Gastrocnemius medialis (tissue), 4 donors: ENCODE measurements at places on chromosomes 5 and 9.

- no peak for DNase-seq
Measured at GRCh38 chr5:122940890-122941289, 95.5 kb downstream of the SNX24 start.

GRCh38 chr5:95949810-95950209 is 11.8 kb downstream of the ELL2 start:
- DNase-seq = no peak

- DNase-seq = no peak
Measured at GRCh38 chr9:130542457-130543228, 36.7 kb upstream of the FUBP3 start.

GRCh38 chr9:116605904-116606341 is 81.2 kb upstream of the TRIM32 start:
- no peak for DNase-seq

- DNase-seq = no peak
Measured at GRCh38 chr5:11329679-11330078, 568.6 kb upstream of the DAP start.

- no peak for DNase-seq
Measured at GRCh38 chr5:18203296-18203695, 569.0 kb downstream of the TAF11L14 start.

- no peak for DNase-seq
Measured at GRCh38 chr9:136312436-136312835, 8.5 kb upstream of the CCDC187 start.

- peak; percentile 67 for DNase-seq
Measured at GRCh38 chr5:160269017-160269416, 39.7 kb downstream of the FABP6 start.

DNA sequence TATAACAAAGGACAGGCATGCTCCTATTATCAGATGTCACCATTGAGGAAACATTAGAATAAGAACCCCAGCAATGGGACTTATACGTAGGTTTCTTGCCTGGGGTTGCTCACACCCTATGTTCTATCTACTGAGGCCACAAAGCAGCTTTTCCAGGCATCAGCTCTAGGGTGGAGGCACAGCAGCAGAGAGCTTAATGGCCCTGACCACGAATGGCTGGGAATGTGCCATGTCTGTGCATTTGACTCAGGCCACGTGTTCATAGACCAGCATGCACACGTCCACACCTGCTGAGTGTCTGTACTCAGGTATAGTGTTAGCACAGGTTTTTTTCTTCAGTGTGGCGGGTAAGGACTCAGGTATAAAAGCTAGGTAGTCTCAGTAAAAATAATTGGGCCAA is 129.4 kb downstream of the AOPEP start:
- DNase-seq = no peak

- no peak for DNase-seq
Measured at GRCh38 chr5:163619951-163620350, 114.5 kb downstream of the MAT2B start.

GRCh38 chr9:324971-325370 is 110.3 kb downstream of the DOCK8 start:
- no peak for DNase-seq

- DNase-seq = no peak
Measured at GRCh38 chr9:115596021-115596745, 478.2 kb upstream of the TNC start.

GRCh38 chr9:95438561-95439357 is 78.0 kb downstream of the PTCH1 start:
- DNase-seq = no peak

DNA sequence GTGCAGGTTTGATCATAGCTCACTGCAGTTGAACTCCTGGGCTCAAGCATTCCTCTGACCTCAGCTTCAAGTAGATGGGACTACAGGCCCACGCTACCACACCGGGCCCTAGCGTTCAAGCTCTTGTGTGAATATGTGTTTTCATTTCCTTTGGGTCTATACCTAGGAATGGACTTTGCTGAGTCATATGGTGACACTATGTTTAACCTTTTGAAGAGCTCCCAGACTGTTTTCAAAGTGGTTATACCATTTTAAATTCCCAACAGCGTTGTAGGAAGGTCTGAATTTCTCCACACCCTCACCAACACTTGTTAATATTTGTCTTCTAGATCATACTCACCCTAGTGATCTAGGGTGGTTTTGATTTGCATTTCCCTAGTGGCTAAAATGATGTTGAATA is 33.5 kb downstream of the FAF2 start:
- DNase-seq = no peak

DNA sequence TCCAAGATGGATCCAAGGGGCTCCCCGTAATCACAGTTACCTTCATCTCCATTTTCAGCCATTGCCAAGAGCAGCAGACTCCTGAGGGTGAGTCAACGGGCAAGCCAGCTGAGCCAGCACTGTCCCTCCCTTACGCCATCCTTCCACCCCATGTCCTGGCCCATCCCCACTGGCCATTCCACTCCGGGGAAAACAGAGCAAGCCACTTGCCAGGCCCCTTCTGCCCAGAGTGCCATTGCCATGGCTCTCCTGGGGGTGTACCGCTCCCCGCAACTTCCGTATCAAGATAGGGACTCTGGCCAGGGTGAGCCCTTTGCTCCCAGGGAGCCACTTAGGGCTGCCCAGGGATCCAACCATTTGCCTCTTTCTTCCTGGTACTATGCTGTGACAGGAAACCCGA is 48.9 kb upstream of the CDKN2AIPNL start:
- DNase-seq = no peak

DNA sequence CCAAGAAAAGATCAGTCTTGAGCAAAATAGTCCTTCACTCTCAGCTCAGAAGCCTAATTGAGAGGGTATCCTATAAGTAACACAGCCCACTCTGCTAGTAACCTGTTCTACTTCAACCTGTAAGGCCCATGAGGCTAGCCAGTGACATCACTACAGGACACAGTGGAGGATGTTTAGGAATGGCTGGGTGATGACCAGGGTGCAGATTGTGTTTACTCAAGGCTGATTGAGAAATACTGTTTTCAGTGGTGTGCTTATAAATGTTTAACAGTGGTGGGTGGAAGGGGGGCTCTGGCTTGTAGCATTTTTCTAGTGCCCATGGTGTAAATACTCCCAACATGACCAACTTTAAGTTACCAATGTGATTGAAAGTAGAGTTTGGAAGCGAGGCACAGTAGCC is 159.8 kb upstream of the CCDC152 start:
- no peak for DNase-seq

DNA sequence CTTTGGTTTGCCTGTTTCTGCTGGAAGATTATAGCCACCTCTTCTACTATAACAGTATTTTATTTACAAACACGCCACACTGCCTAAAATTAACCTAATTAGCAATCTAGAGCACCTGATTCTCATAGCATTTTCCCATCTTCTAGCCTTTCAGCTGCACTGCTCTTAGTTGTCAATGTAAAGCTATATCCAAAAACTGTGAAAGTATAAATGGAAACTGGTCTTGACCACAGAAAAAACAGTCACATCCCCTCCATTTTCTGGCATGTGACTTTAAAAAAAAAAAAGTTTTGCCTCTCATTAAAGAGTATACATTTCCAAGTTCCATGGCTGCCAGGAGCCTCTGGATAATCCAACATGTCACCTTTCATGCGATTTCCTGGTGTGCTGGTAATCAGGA is 287.8 kb downstream of the DTWD2 start:
- no peak for DNase-seq

DNA sequence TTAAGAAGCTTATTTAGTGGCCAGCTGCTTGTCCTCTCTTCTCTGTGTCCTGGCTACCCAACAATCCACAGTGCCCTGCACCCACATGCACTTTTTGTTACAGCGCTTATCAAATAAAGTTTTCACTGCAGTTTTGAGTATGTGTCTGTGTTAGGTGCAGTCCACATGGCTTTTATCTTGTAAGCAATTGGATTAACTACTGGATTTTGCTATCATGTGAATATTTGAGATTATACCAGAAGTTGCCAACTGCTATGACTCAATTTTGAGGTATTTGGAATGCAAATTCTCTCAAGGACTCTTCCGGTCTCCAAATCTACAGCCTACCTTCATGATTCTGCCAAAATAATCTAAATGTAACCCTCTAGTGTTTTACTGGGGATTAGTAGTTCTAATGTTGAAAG is 690.2 kb downstream of the NR2F1-AS1 start:
- no peak for DNase-seq

- no peak for DNase-seq
Measured at GRCh38 chr9:137524161-137524980, 25.8 kb downstream of the PNPLA7 start.

GRCh38 chr9:78035383-78035993 is 3.9 kb upstream of the GNAQ start:
- peak; percentile 38 for DNase-seq
